ENCODE measurements at places on chromosomes 5 and 9.

GRCh38 chr5:88109818-88110217 is 158.8 kb downstream of the TMEM161B start:
- DNase-seq, result no peak

DNA sequence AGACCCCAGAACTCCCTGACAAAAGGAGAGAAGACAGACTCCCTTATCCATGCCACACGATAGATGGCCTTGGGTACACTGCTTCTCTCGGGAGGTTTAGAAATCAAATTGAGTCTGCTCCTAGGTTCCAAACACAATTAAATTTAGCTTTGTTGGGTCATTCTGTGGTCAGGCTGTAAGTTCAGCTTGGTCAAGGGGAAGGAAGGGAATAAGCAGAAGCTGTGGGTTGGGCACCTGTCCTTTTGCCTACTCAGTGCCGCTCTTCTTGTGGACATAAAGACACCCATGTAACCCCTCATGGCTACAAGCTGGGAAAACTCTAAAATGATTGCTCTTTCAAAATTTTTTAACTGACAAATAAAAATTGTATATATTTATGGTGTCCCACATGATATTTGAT is 19.1 kb upstream of the AK3 start:
- DNase-seq, result no peak

GRCh38 chr9:91978740-91979414 is 28.8 kb upstream of the ROR2 start:
- peak; percentile 93 for DNase-seq

GRCh38 chr5:41156739-41157138 is 56.6 kb downstream of the C6 start:
- peak; percentile 70 for DNase-seq

DNA sequence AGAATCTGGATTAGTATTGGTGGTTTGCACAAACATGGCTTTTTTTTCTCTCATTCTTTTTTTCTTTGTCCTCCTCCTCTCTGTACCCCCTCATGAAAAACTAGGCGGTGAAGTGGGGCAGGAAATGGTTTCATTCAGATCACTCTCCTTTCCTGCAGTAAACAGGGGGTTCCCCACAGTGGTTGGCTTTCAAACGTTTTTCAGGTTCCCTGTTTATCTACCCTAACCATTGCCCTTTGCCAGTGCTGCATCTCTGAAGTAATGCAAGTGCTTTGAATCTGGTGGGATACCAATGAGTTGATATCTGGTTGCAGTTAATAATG is 29.8 kb downstream of the NR4A3 start:
- no peak for DNase-seq

- no peak for DNase-seq
Observed at GRCh38 chr5:130796032-130796431, 369.0 kb downstream of the HINT1 start.

- DNase-seq, result no peak
Observed at GRCh38 chr5:76277736-76278135, 125.3 kb upstream of the IQGAP2 start.

DNA sequence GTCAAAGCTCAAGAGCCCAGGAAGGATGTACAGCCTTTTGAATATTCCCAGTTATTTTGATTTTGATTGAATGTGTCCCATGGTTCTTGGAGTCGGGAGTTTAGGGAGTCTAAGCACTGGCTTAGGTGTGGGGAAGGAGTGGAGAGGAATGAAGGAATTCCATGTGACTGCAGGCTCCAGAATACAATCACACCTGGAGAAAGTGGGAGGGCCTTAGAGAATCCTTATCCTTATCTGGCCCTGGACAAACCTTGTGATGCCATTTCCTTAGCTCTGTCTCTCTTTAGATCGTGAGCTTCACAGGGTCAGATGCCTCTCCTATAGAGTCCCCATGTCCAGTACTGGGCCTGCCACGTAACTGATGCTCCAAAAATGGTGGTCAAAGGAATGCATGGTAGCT is 4.2 kb upstream of the EEIG1 start:
- DNase-seq, result no peak

GRCh38 chr9:129309906-129310305 is 131.8 kb upstream of the IER5L start:
- peak; percentile 15 for DNase-seq

- no peak for DNase-seq
Observed at GRCh38 chr9:33993104-33993503, 55.6 kb downstream of the UBAP2 start.

DNA sequence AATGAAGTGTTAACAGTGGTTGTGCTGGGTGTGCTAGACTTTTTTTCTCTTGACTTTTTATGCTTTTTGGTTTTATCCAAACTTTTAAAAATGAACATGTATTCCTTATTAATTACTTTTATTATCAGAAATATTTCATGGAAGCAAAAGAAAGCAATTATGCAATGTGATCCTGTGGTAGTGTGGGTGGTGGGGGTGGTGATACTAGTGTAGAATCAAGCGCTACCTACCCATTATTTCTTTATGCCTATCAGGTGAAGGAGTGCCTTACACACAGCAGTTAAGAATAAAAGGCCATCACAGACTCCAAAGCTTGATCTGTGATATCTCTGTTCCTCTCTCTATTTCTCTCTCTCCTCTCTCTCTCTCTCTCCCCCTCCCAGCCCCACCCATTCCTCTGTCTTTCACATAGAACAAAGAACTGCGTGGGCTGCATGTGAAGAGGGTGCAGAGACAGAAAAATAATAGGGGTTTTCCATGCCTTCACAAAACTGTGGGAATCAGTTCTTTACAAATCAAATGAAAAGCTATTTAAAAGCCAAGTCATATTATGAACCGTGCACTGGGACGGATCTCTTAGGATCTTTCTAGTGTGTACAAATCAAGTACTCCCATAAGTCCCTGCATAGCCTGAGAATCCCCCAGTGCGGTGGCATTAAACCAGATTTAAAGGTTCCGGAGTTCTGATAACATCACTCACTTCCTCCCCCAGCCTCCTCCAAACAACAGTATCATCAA is 351.2 kb downstream of the RAB3C start:
- no peak for DNase-seq

DNA sequence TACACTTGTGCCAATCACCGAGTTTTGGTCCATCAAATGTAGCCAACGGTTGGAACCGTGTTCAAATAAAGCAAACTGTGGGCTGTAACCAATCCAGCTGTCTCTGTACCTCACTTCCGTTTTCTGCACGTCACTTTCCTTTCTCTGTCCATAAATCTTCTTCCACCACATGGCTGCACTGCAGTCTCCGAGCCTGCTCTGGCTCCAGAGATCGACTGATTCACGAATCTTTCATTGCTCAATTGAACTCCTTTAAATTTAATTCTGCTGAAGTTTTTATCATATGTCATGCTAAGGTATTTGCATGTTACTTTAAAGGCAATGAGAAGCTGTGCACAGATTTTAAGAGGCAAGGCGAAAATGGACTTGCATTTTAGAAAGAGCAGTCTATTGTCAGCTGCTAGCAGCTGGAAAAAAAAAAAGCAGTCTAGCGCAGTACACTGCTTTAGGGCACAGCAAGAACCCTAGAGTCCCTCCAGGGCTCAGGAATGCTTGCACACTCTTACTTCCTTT is 13.2 kb downstream of the TTC39B start:
- peak; percentile 39 for DNase-seq

DNA sequence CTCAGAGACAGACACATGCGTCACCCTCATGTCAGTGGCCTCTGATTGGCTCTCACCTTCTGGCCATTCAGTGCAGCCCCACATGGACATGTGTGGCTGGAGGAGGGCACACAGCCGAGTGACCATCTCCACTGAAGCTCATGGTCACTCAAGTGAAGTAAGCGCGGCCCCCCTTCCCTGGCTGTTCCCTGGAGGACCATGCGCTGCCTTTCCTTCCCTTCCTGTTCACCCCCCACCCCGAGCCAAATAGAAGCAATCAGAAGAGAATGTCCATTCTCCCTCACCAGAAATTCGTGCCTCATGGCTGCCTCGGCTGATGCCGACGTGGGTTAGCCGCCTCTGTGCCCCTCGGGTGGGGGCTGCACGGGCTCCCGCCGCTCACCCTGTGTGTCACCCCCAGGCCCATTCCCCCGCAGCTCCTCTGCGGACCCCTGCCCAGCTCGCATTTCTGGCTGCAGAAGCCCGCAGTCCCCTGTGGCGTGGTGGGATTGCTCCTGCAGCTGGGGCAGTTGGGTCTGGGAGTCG is 12.5 kb upstream of the COL5A1 start:
- DNase-seq, result no peak

- DNase-seq, result no peak
Observed at GRCh38 chr9:5835808-5836207, 2.9 kb upstream of the ERMP1 start.

DNA sequence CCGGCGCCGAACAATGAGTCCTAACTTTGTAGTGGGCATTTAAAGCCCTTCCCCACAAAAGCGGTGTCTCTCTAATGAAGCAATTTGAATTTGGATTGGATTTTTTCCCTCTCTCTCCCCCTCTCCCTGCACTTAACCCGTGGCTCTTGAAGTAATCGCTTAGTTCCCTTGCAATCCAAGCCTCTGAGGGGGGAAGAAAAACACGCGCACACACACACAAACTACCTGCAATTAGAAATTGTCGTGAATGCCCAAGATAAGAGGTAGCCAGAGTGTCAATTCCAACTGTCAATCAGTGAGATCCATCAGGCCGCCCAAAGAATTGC is 1.2 kb downstream of the LHX6 start:
- no peak for DNase-seq

GRCh38 chr5:3809455-3809854 is 213.8 kb downstream of the IRX1 start:
- no peak for DNase-seq

DNA sequence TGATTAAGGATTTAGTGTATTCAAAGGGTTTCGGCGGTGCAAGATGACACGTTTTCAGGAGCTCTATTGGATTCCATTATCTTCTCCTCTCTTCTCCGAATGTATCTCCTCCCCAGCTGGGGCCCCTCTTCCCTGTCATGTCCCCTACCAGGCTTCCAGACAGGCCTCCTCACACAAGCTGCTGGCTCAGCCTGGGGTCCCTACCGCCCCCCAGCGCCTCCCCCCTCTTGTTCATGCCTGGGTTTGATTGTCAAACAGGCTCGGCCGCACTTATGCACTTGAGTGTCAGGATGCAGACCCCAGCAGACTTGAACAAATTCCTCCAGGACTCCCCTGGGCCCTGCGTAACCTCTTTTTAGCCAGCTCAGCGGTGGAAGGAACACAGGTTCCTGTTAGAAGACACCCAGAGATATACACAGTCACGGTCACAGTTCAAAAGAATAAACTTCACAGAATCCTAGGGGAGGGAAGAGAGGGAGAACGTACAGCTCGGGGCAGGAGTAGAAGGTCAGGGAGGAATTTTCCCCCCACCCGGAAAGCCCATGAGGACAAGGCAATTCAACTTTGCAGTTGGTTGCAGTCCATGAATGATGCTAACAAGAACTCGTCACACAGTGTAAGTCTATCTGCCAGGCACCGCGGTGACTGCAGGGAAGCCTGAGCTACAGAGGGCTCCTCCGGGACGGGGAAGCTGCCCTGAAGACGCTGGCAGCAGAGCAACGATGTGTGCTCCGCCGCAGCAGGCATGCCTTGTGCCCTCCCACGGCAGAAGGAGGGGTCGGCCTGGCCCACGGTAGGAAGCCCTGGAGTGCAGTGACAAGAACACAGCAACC is 560.0 kb downstream of the BNC2 start:
- peak; percentile 31 for DNase-seq

- DNase-seq, result no peak
Observed at GRCh38 chr5:136768457-136768856, 403.1 kb upstream of the TRPC7 start.

GRCh38 chr9:127244609-127245601 is 19.7 kb upstream of the GARNL3 start:
- DNase-seq, result peak; percentile 96

GRCh38 chr5:6365977-6366590 is 12.3 kb downstream of the MED10 start:
- no peak for DNase-seq

DNA sequence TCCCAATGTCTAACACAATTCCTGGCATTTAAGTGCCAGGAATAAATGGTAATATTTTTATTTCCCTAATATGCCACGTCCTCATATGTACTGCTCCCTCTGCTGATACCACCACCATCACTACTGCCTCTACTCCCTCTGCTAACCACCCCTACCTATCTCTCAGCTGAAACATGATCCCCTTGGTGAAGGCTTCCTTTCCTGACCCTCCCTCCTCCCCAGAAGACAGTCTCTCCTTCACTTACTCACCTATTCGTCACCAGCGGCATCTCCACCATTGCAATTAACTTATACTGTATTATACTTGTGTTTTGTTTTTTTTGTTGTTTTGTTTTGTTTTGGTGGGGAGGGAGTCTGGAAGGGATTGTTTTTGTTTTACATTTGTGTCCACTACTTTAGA is 4.8 kb downstream of the DENND1A start:
- DNase-seq, result no peak

- no peak for DNase-seq
Observed at GRCh38 chr9:2967766-2968165, 123.9 kb upstream of the PUM3 start.

DNA sequence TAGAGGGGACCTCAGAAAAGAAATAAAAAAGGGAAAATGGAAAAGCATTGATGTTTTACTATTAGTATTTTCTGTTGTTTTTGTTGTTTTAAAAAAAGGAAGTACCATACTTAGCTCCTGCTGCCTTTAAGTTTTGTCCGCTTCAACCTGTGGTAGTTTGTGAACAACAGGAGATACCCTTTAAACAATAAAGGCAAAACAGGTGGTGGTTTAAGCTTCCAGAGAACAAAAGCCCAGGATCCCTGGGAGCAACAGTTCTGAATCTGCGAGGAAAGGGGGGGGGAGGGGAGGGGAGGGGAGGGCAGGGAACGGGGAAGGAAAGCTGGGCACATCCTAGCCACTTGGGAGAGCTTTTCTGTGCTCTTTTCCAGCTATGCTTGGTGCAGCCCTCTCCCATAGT is 2.1 kb upstream of the PSIP1 start:
- no peak for DNase-seq

DNA sequence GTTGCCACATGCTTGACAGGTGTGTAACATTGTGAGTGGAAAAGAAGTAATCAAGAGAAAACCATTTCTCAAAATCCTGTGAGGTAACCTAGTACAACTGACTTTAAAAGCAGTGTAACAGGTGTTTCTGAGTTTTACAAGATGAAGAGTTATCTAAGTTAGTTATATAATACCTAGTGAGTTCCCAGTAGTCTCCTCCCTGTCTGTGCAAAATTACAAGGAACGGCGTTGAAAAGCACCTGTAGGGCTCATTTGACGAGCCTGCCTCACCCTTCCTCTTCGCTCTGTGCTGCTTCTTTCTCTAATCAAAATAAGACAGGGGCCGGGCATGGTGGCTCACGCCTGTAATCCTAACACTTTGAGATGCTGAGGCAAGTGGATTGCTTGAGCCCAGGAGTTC is 132.9 kb upstream of the SLC30A5 start:
- DNase-seq, result no peak
